Urothelium cell line (cell line): ENCODE measurements at places on chromosomes 4 and X.

DNA sequence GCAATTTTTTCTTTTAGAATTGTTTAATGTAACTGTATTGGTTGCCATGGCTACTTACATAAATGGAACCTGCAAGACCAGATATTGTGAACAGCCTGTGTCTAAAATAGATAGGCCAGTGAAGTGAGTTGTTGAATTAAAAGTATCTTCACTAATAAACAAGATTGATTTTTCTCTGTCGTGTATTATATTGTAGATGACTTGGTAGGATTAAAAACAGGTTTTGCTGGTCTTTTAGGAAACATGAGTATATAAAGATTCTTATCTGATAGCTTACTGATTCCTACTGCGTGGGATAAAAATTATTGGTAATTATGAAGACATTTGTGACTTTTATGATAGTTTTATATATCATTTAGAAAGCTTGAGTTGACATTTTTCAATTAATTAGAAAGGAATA lies 162.1 kb downstream of the KDM6A start:
- no peak for DNase-seq

DNA sequence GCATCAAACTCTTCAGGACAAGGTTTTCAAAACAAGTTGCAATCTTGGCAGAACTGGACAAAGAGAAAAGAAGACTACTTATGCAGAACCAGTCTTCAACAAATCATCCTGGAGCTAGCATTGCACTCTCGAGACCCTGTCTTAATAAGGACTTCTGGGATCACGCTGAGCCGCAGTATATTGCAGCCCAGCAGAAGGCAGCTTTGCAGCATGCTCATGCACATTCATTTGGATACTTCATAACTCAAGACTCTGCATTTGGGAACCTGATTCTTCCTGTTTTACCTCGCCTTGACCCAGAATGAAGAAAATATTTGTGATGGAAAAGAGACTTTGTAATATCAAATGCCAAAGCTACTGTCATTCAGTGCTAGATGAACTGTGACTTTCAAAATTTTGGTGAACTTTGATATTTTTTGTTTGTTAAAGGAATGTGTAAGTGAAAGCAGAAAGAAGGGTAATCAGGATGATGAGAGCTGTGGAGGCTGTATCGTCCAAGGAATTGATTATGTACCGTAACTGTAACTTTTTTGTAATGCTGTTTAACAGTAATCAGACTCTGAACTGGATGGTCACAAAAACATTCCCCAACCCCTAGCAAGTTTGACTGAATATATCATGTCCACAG lies 27.2 kb downstream of the HSPA4L start:
- no peak for DNase-seq

- no peak for DNase-seq
Observed at GRCh38 chrX:43002526-43003203, 224.7 kb upstream of the PPP1R2C start.

GRCh38 chr4:169957785-169958184 lies 68.4 kb downstream of the MFAP3L start:
- no peak for DNase-seq

DNA sequence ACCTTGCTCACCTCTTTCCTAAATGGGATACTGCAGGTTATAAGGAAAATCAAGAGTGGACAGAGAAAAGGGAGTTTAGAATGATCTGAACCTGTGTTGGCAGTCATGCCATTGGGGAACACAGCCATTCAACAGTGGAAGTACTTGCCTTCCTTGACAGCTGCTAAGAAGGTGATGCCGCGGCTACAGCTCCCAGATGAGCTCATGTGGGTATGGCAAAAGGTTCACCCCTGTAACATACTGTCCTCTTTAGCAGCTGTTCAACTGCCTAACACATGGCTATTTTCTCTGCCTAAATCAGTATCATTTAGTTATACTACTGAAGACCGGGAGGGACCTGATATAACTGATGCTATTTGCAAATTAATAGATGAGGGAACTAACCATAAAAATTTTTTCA lies 76.8 kb downstream of the DCHS2 start:
- DNase-seq = no peak

DNA sequence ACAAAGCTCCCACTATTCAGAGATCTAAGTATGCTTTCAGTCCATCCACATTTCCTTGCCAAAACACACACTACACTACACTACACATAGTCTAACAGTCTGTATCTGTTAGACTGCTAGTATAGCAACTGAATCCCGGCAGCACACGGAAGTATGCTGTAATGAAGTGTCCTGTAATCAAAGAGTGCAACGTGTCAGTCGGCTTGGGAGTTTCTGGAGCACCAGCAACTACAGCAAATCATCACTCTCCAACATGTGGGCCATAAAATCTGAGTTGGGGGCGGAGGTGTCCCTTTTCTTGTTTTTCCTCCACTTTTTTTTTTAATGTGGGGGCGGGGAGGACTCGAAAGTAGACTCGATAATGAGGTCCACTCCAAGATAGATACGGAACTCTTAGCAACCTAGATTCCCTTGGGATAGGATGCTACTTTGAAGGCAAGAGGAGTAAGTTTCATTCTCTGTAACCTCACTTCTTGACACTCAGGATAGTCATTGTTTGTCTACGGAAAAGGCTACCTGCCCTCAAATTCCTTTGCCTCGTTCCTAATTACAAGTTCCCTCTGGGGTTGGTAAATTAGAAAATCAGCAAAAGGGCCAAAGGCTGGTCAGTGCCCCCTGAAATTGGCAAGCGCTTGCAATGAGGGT lies 722 bp downstream of the SLC10A7 start:
- peak; percentile 13 for DNase-seq
